Astrocyte of the cerebellum (primary cell): ENCODE measurements at places on chromosomes 2 and 18.

DNA sequence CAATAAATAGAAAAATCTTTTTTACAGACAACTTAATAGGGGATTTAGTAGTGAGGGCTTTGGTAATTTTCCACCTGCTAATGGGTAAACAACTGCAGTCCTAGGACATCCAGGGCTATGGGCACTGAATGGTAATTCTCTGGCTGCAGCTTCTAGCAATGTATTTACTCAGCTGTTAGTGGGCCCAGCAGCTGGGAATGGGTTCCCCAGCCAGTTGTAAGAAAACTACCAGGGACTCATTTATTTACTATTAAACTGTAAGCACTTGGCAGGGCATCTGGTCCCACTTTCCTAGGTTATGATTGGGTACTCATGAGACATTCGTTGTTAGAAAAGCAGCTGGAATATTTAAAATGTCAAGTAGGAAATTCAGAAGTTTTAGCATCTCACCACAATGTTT is 363.8 kb upstream of the TRIB2 start:
- no peak for DNase-seq

DNA sequence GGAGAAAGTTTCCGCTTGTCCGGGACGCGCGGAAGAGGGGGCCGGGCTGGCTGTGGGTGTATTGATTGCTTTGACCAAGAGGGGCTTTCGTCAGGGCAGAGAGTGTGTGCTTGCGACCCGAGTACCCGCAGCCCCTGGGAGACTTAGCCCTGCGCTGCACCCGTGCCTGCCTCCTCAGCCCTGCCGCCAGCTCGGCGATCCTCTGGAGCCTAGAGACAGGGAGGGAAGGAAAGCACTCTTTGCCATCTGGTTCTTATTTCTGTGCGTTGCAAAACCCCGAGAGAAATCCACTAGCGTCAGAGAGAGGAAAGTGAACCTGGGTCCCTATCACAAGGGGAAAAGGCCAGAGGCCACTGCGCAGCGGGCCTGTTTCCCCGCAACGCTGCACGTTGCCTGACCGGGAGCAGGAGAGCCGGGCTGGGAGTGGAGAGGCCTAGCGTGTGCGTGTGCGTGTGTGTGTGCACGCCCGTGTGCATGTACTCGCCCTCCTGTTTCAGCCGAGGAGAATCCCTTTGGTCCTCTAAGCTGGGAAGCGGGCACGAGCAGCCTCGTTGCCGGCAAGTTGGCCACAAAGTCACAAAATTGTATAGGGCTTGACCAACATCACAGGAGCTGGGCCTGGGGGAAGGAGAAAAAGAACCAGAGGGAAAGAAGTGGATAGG is 1.7 kb downstream of the SIX3 start:
- no peak for DNase-seq

GRCh38 chr2:155913356-155913755 is 419.2 kb downstream of the NR4A2 start:
- DNase-seq: no peak

GRCh38 chr2:158963071-158963470 is 5.4 kb upstream of the TANC1 start:
- DNase-seq: no peak

GRCh38 chr18:36191286-36191685 is 4.0 kb downstream of the MOCOS start:
- DNase-seq: no peak

GRCh38 chr2:96369186-96369585 is 33.6 kb downstream of the NCAPH start:
- DNase-seq: no peak

- no peak for DNase-seq
Measured at GRCh38 chr2:127220768-127221527, 849 bp upstream of the CYP27C1 start.

- no peak for DNase-seq
Measured at GRCh38 chr2:172574965-172575364, 19.1 kb downstream of the PDK1 start.

DNA sequence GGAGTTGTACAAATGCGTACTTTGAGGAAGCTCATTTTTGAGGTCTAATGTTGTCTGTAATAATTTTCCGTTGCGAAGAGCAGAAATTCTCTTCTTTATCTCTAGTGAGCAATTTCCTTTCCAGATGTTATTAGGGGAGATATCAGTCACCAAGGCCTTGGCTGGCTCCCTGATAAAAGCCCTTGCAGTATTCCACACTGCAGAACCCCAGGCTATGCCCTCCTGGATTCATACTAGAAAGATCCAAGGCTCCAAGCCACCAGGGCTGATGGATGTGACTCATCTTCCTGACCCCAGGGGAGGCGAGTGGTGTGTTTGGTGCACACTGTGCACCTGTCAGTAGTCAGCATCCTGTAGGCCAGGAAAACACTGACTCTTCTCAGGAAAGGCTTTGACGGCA is 34.7 kb downstream of the INO80C start:
- no peak for DNase-seq

DNA sequence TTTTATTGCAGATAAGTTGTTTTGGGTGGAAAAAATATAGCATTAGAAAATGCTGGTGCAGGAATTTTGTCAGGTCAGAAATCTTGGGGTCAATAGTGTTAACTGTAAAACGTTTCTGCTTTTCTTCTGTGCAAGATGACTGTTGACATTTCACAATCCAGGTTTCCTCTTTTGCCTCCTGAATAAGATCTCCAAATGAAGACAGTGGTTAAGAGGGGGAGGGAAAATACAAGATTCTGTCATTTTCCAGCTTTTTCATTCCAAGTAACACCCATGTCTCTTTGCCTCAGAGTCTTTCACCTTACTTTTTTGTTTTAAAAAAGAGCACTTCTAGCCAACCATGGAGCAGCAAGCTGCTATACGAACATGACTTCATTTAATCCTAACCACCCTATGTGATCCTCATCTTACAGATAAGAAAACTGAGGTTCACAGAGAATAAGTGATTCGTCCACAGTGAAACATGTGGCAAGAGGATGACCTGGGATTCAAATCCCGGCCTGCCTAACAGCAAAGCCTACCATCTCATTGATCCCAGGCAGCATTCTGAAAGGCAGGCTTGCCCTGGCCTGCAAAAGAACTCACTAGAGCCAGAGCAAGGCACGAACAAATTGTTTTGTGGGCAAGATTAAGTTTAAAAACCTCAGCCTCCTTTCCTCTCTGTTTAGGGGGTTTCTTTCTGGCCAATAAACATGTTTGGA is 3.0 kb downstream of the PLEK start:
- DNase-seq: no peak

- DNase-seq: no peak
Measured at GRCh38 chr2:207394203-207394781, 135.5 kb upstream of the CREB1 start.

DNA sequence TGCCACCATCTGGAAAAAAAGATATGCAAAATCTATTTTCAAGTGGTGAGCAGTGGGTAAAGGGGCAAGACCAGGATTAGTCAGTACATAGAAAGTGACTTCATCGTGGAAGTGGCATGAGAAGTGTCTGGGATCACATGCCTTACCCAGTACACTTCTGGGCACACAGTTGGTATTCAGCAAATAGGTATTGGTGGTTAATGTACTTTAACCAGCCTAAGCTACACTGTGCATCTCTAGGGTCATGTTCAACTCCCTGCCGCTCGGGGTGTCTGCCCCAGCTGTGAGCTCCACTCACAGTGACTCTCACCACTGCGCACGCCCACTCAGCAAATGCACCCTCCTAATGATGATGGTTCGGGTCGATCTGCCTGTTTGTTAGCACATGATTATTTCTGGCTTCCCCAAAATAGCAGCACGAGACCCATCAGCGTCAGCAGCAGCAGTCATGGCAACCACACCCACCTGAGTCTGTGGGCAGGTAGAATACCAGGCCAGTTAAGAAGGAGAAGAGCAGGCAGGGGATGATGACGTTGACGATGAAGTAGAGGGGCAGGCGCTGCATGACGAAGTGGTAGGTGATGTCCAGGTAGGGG is 11.1 kb downstream of the CHRNA1 start:
- DNase-seq: no peak

DNA sequence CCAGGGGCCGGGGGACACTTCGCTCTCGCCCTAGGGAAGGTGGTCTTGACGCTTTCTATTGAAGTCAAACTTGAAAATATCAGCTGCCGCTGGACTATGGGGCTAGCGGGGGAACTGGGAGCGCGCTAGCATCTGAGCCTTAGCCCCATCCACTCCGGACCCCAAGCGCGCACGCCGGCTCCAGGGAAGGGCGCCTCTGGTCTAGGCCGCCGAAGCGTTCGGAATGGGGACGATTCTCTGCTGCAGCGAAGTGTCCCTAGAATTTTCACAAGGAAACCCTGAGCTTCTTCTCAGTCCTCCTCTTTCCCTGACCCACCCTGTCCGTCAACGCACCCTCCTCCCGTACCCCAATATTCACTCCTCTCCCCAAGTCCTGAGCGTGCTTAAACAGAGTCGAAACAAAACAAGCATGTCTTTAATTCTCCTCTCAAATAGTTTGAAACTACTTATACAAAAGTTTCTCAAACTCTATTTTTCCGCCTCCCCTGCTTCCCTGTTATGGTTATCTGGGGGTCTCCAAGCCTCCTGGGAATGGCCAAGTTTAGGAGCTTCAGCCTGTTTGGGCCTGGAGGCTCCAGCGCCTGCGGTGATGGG is 5.0 kb downstream of the RAX start:
- no peak for DNase-seq

DNA sequence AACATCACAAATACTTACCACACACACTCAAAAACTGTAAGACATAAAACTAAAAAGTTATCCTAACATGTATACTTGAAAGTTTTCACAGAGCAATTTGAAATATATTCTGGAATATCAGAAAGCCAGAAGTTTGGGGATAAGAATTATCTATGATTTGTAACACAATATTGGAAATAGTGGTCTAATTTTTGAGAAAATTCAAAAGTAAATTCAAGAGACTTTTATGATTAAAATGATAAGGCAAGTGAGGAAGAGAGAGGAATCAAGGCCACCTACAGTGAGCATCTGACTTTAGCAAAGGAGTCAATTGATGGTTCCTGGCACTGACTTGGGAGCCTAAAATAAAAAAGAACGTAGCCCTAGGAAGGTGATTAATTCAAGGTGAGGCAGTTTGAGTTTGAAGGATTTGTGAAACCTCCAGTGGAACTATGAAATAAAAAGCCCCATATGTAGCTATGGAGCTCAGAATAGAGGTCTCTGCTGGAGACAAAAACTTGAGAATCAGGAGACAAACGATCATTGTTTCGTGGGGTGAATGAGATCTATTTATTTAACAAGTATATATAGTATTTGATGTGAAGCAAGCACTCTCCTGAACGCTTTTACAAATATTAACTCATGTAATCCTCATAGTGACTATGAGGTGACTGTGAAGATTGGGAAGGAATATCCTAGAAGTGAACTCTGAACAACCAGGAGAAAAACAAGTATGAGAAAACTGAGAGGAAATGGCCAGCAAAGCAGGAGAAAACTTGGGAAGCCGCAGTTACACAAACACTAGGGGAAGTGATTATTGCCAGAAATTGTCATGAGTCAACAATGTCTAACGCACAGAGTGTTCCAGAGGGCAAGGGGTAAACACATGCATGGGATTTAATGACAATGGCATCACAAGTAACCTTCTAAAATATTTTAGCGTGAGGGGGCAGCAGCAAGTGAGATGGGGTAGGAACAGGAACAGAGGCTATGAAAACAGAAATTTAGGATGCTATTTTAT is 12.8 kb downstream of the TFPI start:
- peak; percentile 88 for DNase-seq

DNA sequence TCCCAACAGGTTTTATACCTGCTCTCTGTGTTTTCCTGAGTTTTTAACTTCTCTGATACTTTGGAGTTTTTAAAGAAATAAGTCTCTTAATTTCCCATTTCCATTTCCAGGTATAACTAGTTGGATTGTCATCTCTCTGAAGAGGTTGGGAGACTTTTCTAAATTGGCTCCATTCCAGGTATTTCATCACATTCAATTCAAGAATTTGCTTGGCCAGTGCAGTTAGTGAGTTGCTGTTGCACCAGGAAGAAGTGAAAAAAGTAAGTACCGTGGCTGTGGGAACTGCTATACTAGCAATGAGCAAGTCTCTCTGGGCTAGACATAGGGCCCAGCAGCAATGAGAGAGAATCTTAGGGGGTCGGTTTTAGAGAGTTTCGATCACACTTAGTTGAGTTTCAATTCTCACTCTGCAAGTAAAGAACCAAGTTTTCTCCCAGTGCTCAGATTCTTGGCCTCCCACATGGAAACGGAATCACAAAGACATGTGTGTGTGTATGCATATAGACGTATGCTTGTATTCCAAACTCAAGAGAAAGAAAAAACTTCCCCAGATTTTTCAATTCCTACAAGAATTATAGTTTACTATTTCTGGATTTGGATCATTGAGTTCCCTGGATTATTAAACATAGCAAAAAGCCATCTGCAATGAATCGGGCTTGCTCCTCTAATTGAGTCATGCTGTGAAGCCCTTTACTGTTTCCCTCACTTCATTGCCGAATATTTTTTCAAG is 894.4 kb downstream of the BCL11A start:
- DNase-seq: no peak

- DNase-seq: no peak
Measured at GRCh38 chr2:168350380-168350779, 103.0 kb upstream of the STK39 start.

DNA sequence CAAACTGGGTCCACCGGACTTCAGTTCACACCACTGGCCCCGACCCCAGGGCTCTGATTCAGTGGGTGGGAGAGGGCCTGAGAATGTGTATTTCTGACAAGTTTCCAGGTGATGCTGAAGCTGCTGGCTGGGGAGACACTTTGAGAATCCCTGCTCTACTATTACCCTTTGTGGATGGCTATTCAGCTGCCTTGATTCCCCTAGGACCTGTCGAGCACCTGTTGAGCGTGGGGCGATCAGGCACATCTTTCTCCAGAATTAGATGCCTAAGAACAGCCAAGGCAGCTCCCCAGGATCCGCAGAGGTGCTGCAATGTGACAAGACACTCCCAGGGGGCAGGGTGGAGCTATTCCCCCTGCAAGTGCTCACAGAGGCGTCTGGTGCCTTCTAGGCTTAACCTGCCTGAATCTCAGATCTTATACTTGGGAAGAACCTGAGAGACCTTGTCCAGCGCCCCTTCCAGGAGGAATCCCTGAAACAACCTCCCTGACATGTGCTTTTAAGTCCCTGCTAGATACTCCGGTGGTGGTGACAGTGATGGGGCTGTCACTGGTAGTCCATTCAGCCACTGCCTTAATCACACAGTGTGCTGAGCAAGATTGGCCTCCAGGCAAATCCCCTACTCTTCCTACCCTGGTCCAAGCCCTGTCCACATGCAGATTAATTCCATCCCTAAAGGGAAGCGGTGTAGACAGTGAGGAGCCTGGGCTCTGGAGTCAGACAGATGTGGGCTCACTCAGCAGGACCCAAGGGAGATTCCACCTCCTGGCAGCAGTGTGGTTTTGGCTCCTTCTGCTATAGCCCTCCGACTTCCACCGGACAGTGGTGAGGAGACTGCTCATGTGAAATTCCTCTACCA is 43.4 kb upstream of the OTOF start:
- no peak for DNase-seq

- DNase-seq: no peak
Measured at GRCh38 chr2:68086166-68086565, 23.4 kb upstream of the C1D start.

- DNase-seq: no peak
Measured at GRCh38 chr2:15805206-15805605, 135.1 kb upstream of the MYCN start.
